ENCODE measurements at places on chromosomes 3 and 15. TPM values are rescaled to one million over a fixed set of nuclear protein-coding genes. Genes with fewer than 3 reads are reported as not detected.

DNA sequence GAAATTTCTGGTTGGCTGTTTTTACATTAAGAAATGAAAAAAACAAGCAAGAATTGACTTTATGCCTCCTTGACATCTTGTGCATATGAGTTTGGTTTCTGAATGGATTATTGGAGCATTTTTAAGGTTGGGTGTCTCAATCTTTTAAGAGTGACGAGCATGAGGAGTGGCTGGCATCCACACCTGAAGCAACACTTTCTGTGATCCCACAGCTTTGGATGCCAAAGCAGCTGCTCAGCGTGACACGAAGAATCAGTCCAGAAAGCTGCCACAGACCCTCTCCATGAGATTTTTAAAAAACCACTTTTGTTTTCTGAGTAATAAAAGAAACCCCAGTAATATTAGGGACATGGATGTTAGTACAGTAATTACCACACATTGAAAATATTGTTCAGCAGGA, 154.5 kb downstream of the KLF13 start:
- DNase-seq = no peak

- no peak for DNase-seq
Observed at GRCh38 chr15:63063164-63063756, 20.7 kb downstream of the TPM1 start.

DNA sequence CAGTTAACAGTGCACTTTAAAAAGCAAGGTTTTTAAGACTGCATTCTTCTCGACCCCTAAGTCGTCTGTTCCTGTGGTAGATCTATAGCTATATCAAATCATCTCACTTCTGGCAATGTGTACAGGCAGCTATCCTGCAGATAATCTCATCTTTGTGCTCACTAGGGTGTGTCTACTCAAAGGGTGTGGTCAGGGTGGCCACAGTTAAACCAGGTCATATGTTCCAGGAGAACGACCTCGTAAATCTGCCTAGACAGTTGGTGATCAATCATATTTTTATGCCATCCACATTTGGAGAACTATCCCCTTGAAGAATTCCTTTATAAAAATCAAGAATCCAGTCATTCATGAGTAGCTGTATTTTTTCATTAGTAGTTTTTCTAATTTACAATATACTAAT, 3.0 kb downstream of the VEPH1 start:
- DNase-seq = no peak

DNA sequence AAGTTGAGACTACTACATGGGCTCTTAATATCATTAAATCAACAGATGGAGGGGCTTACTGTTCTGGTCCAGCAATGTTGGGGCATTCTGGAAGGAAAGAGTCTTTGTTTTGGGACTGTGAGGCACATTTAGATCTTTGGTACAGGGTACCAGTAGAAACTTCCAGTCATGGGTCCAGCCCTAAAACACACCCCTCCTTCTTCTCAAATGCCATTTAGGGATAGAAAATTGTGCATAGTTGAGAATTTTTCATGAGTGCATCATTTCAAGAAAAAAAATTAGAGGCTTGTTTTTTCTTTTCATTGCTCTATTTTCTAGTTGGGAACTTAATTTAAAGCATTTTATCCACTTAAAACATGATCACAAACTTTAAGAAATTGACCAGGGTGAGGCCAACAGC, 4.1 kb upstream of the RTP1 start:
- DNase-seq = no peak

GRCh38 chr3:49153349-49153912, 12.7 kb downstream of the CCDC71 start:
- no peak for DNase-seq

DNA sequence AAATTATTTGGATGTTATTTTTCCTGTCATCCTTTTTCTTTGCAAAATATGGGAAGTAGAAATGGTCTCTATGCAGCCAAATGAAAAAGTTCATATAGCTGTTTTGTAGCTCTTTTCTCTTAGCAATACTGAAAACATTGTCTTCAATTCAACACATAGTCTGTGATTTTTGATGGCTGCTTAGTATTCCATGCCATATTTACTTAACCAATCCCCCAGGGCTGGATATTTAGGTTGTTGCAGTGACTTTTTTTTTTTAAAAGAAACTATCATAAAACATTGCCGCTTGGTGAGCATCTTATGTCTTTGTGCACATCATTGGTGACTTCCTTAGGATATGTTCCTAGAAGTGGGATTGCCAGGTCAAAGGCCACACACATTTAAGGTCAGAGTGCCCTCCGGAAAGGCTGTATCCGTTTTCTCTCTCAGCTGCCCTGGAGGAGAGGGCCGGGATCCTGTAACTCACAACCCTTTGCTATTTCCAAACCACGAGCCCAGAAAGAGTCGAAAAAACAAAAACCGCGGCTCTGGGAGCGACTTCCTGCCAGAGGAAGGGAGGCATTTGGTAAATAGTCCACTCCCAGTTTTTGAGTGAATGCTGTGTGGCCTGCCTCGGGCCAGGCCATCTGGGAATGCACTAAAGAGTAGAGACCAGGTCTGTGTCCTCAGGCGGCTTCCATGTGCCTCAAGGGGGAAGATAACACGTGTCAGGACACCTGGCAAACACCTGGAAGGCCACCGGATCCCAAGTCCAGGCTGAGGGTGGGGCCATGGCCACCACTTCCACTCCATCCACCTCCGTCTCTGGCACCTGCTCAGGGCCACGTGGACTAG, 41.9 kb downstream of the SMAD6 start:
- DNase-seq = peak; percentile 37

GRCh38 chr3:46429671-46430070, 22.6 kb downstream of the CCRL2 start:
- no peak for DNase-seq

- no peak for DNase-seq
Observed at GRCh38 chr15:71341811-71342550, 226.7 kb downstream of the THSD4 start.

POC1A gene
- total RNA-seq = 6.4 TPM
